ENCODE measurements at places on chromosomes 1 and 21.

- no peak for DNase-seq
Observed at GRCh38 chr1:245748240-245748639, 593.5 kb downstream of the KIF26B start.

- peak; percentile 61 for DNase-seq
Observed at GRCh38 chr1:24932284-24932683, 2.2 kb upstream of the RUNX3 start.

DNA sequence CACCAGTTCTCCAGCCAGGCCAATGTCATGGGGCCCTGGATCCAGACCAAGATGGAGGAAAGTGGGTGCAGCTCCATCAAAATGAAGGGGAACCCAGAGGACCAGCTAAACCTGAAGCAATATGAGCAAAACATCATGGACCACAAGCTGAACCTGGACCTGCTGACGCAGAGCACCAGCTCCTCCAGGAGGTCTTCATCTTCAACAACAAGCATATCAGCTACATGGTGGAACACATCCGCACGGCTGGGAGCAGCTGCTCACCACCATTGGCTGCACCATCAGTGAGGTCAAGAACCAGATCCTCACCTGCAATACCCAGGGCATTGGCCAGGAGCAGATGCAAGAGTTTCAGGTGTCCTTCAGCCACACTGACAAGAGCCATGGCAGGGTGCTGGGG, 13.7 kb upstream of the EPHA10 start:
- DNase-seq: no peak

DNA sequence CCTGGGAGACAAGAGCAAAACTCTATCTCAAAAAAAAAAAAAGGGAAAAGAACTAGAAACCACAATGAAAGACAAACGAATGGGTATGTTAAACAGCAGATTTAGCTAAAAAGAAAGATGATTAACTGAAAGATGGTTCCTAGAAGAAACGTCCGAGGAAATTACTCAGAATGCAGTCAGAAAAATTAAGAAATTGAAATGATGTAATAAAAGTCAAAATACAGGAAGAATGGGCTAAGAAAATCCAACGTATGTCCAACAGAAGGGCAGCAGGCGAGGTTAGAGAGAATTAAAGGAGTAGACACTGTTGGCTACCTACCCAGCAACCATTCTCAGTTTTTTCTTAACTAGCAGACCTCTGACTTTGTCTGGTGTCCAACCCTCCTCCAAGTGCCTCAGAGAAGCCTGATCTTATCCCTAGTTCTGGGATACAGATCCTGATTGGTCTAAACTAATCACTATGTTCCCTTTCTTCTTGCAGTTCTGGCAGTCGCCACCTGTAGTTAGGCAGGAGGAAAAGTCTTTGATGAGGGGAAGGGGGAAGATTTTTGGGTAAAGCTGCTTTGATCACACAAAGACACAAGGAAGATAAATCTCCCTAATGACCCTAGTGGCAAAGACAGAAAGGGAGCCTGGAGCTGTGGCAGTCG, 25.7 kb downstream of the GPR161 start:
- peak; percentile 48 for DNase-seq

DNA sequence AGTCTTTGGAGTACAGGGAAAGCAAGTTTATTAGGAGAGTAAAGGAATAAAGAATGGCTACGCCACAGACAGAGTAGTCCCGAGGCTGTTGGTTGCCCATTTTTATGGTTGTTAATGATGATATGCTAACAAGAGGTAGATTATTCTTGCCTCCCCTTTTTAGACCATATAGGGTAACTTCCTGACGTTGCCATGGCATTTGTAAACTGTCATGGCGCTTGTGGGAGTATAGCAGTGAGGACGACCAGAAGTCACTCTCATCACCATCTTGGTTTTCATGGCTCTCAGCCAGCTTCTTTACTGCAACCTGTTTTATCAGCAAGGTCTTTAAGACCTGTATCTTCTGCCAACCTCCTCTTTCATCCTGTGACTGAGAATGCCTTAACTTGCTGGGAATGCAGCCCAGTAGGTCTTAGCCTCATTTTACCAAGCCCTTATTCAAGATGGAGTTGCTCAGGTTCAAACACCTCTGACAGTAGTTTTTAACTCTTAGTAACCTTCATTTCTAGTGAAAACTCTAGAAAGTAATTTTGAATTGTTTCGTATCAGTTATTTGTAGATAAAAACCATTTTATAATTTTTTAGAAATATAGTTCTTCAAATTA, 26.2 kb downstream of the TCP10L start:
- no peak for DNase-seq

DNA sequence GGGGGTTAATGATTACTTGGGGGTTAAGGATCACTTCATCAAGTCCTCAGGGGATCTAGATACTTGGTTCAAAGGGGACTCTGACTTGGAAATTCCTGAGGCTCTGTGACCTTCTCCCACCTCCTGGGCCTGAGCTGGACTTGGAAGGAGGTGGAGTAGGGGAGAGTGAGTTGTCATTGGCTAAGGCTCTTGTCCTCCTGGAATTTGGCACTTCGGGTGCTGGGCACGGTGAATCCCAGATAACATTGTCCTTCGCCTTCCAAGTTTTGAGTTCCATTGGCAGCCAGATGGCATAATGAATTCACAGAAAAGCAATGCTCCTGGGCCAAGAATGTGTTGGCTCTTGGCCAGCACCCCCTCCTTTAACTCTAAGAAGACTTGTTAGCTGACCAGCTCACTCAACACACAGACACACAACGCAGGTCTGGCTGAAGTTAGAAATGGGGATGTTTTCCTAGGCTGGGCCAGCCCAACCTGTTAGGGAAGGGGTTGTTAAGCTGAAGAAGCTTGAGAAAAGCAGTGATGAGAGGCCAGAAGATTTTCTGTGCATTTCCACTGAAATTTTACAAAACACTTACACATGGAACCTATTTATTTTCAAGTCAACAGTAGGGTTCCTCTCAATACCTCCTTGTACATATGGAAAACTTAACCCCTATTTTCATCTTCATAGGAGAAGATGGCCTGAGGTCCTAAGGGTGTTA, 29.7 kb downstream of the SLC26A9 start:
- peak; percentile 25 for DNase-seq

DNA sequence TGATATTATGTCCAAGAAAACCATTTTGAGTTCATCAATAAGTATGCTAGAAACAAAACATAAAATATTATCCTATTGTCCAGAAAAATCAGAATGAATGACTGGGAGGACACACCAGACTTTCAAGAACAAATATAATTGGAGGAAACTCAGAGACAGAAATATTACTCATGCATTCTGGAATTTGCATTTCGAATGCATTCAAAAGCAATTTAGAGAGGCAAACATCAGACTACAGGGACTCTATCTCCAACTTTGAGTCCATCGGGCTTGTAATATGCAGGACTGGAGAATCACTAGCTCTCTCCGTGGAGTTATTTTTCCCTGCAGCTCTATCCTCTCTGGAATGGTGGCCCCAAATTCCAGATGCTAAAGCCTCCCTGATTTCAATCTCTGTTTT, 161.8 kb downstream of the CDC42BPA start:
- DNase-seq: peak; percentile 26

- peak; percentile 91 for DNase-seq
Observed at GRCh38 chr1:147292012-147292411, 49.5 kb downstream of the CHD1L start.

GRCh38 chr1:233520261-233521191, 93.4 kb upstream of the KCNK1 start:
- peak; percentile 77 for DNase-seq

DNA sequence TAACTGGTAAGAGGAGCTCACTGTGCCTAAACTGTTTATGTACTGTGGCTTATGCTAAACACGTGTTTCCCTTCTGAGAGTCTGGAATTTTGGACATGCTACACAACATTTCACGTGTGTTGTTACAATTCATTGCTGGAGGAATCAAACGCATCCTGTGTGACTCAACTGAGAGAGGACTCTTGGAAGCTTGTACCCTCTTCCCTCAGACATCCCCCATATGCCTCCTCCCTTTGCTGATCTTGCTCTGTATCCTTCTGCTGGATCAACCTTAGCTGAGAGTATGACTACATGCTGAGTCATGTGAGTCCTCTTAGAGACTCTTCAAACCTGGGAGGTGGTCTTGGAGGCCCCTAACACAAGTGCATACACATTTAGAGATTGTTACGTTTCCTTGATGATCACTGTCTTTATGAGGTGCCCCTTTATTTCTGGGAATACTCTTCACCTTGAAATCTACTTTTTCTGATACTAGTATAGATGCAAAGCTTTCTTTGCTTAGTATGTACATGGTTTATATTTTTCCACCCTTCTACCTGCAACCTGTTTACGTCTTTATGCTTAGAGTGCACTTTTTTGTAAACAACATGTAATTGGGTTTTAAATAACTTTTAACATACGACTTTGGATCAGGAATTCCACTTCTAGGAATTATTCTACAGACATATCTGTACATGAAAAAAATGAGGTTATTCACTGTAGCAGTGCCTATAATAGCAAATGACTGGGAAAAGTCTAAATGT, 8.7 kb downstream of the NPHP4 start:
- peak; percentile 76 for DNase-seq

GRCh38 chr1:11158291-11158690, 30.9 kb upstream of the ANGPTL7 start:
- peak; percentile 48 for DNase-seq

- DNase-seq: no peak
Observed at GRCh38 chr1:85135392-85135798, 65.4 kb downstream of the SYDE2 start.

- DNase-seq: no peak
Observed at GRCh38 chr1:14778541-14778897, 180.0 kb downstream of the KAZN start.

GRCh38 chr21:30953605-30954004, 72.2 kb upstream of the KRTAP11-1 start:
- DNase-seq: no peak

GRCh38 chr1:116112388-116113140, 1.4 kb downstream of the MAB21L3 start:
- DNase-seq: no peak

DNA sequence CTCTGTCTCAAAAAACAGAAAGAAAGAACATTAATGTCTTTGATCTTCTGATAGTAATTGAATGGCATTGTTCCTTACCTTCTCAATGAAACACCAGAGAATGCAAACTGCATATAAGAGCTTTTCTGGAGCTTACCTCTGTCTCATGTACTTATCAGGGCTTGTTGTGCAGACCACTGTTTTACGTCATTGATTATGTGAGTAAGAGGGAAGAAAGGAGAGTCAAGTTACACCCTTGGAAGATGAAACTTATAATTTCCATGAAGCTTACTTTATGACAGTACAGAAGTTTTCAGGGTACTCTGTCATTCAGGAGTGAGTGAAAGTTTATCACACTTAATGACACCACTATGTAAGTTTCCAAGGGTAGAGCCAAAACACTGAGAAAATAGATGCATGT, 49.0 kb upstream of the MAB21L3 start:
- DNase-seq: peak; percentile 12

DNA sequence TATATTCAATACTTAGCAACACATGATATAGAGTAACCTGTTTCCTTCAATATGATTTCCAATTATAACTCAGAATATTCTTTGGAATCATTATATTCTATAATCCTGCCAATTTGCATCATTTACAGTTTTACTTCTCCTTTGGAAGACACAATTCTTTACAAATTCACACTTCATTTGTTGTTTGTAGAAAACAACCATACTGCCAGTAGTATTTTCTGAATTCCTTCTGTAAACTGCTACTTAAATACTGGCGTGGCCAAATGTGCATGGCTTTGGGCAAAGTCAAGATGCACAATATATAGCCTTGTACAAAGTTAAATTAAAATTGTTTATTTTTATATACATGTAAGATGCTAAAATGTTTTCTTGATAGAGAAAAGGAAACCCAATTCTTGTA, 687.1 kb upstream of the NEGR1 start:
- no peak for DNase-seq

DNA sequence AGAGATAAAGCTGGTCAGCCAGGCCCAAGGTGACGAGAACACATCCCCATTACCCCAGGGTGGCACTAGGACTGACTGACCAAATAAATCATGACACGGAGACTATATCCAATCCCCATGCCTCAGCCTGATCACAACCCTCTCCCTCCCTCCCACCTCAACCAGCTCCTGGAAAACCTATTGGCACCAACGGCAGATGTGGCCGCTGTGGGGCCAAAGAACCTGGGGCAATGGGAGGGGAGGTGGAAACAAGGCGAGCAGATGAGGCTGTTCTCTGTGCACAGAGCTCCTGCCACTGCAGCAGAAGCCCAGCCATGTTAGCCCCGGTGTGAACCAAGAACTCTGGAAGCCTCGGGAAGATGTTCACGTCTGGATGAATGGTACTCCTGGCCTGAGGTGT, 77.6 kb downstream of the CD247 start:
- DNase-seq: no peak

DNA sequence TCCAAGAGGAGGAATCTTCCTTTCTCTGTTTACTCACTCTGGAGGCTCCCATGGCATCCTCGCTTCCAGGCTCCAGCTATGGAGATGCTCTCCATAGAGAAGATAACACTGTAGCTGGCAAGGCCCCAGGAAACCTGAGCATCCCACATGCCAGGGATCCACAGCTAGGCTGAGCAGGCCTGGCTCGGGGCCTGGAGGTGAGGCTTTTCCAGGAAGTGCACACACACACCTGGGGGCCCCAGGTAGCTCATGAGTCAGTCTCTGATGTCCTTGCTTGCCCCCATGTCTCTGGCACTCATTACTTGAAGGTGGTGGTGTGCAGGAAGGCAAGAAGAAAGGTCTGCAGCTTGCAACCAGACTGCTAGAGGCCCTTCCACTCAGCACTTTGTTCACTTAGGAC, 5.5 kb upstream of the LCE5A start:
- no peak for DNase-seq

- peak; percentile 34 for DNase-seq
Observed at GRCh38 chr21:45075596-45076244, 1.3 kb downstream of the ADARB1 start.

DNA sequence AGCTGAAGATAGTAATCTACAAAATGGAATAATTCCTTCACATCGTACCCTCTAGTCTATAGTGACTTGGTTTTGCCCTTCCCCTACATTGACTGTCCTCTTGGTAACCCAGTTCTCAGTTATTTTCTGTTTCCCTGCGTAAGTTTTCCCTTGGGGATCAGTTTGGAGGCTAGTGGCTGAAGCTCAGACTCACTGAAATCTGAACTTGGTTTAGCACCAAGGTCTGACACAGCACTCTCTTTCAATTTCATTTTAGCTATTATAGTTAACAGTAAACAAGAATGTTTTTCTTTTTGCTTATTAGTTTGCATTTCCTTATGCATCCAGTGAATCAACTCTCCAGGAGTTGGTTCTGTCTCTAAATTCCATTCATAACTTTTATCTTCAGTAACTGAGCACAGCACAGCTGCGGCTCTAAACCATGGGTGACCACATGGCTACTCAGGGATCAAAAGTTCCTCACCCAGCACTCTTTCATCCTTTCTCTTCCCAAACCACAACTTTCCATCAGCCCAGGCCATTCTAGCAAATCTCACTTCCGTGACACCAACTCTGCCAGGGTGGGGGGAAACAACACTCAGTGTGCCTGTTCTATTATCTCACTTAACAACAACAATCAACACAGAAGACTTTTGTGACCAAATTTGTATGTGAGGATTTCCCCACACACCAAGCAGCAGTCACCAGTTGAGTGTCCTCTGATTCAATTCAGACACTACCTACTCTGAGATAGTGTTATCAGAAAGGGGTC, 17.6 kb upstream of the IFI6 start:
- DNase-seq: peak; percentile 76

- peak; percentile 84 for DNase-seq
Observed at GRCh38 chr1:1402072-1402900, 3.2 kb upstream of the CCNL2 start.

Measured in GM23248 (cell line).